ENCODE measurements at places on chromosomes 11 and 22.

DNA sequence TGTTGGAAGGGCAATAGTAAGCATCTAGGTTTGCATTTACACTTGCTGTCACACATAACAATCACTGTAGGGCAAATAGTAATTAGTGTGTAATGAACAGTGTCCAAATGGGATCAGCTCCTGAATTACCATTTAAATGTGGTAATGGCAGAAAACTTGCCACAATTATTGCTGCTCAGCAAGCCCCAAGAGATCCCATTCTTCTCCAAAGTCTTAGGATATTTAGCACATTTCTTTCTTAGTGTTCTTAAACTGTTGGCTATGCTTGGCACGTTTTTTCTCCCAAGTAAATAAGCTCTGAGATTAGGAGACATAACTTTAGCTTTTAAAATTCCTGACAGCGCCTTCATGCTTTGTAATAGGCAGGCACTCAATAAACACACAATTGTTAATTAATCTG is 1037.0 kb downstream of the DLG2 start:
- DNase-seq: no peak

DNA sequence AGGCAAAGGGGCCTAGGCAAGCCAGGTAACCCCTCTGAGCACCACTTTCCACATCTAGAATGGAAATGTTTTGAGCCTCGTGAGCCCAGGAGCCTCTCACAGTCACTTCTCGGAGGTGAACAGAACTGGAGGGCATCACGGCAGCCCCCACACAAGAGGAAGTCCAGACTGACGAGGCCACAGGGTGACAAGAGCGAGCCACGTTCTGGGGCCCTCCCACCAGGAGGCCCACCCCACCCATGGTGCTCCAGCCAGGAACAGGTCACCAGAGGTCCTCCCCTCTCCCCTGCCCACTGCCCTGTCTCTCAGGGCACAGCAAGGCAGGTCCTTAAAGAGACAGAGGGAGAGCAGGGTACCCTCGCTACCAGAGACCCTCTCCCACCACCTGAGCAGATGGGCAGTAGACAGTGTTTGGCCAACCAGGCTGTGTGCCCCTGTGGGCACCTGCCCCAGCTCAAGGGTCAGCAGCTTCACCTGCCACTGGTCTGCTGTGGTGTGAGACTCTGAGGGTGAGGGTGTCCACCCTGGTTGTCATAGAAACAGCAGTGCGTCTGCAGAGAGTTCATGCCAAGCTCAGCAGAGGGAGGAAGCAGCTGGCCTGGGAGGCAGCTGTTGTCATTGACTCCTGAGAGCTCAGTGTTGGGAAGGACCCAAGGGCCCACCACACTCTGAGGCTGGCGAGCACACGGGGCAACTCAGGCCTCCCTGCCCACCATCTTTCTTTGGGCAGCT is 31.4 kb downstream of the RSPH14 start:
- DNase-seq: no peak

GRCh38 chr11:132125988-132126871 is 755.8 kb downstream of the NTM start:
- DNase-seq: no peak

DNA sequence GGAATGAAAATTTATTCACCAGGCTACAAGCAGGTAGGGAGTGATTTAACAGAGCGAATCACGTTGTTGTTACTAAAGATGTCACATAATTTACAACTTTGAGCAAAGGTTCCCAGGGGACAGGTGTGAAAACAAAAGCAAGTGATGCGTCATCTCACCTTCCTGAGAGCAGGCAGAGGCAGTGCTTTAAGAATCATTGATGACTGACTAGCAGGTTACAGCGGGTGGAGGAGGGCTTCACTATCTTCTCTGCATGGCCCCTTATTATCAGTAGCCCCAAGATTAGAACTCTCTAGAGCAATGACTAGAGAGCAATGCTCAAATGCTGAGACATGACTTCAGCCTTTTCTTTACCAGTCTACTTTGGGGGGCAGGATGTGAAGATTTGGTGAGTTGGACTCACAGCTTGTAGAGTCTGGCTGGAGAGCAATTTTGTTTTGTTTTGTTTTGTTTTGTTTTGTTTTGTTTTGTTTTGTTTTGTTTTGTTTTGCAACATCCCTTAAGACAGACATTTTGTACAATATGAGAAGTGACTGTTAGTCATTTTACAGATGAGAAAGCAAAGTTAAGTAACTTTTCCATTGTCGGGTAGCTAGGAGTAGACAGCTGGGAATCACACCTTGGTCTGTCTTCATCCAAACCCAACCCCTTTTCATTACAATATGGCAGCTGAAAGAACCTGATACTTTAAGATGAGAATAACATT is 84.8 kb downstream of the SLC1A2 start:
- DNase-seq: no peak

GRCh38 chr11:108853864-108854263 is 189.0 kb downstream of the DDX10 start:
- DNase-seq: no peak

- DNase-seq: no peak
Measured at GRCh38 chr11:1557051-1557884, 14.8 kb downstream of the DUSP8 start.

DNA sequence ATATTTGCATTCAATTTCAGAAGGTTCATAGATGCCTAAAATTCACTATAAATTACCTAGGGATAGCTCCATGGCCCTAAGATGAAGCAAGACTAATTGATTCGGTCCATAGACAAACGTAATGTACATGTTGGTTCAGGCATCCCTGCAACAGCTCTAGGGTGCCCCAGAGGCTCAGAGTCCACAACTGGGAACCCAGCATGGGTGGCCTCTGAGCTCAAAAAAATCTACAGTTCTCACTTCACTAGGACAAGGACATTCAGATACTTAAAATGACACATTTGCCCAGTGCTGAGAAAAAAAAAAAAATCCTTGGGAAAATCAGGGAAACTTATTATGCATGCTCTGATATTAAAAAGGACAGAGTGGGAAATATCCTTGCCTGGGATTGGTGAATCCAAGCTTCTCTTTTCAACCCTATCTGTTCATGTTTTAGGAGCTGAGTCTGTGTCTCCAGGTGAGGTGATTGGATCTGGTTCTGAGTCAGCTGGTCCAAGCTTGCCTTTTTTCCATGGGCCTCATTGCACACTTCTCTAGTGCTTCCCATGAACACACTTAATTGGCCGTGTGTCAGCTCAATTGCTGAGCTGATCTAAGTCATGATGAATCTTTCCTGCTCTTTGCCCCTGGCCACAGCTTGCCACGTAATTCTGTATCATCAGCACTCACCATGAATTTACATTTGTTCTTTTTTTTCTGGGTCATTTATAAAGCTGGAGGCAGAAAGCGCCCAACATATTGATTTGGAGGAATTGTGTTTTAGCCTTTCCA is 116.3 kb upstream of the RCN1 start:
- DNase-seq: no peak

GRCh38 chr11:43589601-43590250 is 90.8 kb upstream of the HSD17B12 start:
- no peak for DNase-seq

- no peak for DNase-seq
Measured at GRCh38 chr11:96070453-96070852, 146.5 kb upstream of the MTMR2 start.

GRCh38 chr11:38900211-38900610 is 2302.2 kb upstream of the RAG2 start:
- no peak for DNase-seq

- no peak for DNase-seq
Measured at GRCh38 chr22:24148266-24149197, 32.8 kb upstream of the SUSD2 start.

GRCh38 chr11:4830346-4830745 is 9.2 kb downstream of the OR51F2 start:
- DNase-seq: no peak

Measured in OCI-M1 (cell line).